ENCODE measurements at places on chromosomes 3 and 15. TPM values are rescaled to one million over a fixed set of nuclear protein-coding genes. Genes with fewer than 3 reads are reported as not detected.

SERPINI2 gene
- not detected for total RNA-seq

COLQ gene
- 6.1 TPM for total RNA-seq

GNB5 gene
- total RNA-seq, result 21.9 TPM

PLCH1 gene
- total RNA-seq, result not detected

DYNLT2B gene
- total RNA-seq, result 9.6 TPM

SUSD5 gene
- total RNA-seq, result not detected

SPATA12 gene
- not detected for total RNA-seq

PTPRG gene
- total RNA-seq, result not detected

DNA sequence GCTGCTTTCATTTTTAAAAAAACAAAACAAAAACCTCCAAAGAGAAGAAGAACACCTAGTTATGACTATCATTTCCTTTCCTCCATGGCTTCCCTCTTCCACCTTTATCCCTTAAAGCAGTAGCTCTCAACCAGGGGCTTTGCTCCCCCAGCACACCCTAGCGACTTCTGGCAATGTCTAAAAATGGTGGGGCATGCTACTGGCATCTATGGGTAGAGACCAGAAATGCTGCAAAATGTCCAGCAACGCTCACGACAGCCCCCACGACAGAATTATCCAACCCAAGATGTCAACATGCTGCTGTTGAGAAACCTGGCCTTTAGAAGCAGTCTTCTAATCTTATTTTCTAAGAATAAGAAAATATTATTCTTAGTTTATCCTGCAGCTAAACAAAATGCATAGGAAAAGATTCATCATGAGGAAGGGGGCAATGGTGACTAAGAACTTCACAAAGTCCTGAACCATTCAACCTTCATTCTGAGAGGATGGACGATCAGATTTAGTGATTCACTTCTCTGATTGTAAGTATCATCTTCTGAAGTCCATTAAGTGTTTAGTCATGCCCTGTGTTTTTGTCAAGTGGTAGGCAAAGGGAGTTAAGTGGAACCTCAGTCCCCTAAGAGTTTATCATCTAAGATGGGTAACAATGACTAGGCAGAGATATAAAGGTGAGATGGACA is 81.7 kb downstream of the CCNL1 start:
- ATAC-seq, result peak; percentile 10

DNA sequence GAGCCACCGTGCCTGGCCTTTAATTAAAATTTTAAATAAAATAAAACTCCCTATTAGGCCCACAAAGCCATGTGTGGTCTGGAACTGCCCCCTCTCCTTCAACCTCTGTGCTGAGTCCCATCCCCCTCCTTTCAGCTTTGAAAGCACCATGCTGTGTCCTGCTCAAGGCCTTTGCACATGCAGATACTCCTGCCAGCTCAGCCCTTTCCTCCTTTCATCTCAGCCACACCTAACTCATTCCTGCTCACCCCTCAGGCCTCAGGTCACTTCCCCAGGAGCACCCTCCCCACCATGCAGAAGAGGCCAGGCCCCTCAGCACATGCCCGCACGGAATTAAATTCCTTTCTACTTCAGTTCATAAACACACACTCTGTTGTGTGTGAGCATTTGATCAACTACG is 28.1 kb downstream of the ATRIP start:
- no peak for ATAC-seq

DNA sequence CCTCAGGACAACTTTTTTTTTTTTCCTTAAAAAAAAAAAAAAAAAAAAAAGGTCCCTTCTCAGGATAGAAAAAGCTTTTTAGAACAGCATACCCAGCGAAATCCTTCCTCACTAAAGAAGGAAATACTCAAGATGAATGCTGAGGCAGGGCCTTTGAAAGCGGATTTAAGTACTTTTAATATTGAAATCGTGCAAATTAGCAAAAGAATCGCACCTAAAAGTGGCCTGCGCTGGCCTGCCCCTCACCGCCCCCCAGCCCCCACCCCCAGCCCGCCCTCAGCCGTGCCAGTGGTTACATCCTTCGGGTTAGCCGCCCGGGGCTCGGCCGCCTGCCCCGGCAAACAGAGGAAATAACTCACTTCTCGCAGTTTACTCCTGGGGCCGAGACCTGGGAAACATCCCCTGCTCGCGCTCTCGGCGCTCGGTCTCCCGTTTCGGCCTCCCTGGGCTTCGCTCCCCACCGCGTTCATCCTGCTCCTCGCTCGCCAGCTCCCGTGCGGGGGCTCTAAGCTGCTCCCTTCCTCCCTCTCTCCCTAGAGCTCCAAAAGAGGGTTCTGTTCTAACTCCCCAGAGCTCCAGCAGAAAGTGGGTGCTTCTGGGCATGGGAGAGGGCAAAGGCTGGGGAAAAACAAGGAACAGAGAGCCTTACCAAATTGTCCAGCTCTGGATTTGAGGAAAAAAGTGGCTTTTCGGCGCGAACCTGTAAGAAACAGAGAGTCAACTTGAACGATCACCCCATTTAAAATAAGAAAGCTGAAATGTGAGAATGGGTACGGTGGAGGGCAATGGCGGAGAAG is 5.2 kb downstream of the MEIS2 start:
- ATAC-seq, result no peak

DNA sequence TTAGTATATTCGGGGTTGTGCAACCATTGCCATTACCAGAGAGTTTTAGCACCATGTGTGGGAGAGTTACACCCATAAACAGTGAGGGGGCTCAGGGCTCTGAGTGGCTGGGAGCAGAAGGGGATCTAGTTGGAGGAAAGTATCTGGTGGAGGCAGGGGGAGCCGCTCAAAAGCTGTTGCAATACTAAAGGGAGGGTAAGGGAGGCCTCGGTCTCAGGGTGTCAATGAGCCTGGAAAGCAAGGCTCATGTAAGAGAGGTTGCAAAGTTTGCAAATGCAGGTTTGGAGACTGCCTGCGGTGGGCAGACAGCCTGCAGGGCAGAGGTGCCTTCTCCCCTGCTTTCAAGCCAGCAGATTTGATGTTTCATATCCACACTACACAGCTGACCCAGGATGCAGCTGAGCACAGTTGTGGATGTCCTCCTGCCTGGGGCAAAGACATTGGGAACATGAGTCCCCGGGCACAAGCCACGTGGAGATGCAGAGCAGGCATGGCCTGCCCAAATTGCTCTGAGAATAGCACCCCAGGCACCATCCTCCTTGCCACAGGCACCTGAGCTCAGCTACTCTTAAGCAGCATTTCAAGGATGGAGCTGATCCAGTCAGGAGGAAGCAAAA is 181.4 kb downstream of the TLE3 start:
- ATAC-seq, result no peak

- no peak for ATAC-seq
Measured at GRCh38 chr3:51773529-51774056, 5.4 kb downstream of the IQCF6 start.

DNA sequence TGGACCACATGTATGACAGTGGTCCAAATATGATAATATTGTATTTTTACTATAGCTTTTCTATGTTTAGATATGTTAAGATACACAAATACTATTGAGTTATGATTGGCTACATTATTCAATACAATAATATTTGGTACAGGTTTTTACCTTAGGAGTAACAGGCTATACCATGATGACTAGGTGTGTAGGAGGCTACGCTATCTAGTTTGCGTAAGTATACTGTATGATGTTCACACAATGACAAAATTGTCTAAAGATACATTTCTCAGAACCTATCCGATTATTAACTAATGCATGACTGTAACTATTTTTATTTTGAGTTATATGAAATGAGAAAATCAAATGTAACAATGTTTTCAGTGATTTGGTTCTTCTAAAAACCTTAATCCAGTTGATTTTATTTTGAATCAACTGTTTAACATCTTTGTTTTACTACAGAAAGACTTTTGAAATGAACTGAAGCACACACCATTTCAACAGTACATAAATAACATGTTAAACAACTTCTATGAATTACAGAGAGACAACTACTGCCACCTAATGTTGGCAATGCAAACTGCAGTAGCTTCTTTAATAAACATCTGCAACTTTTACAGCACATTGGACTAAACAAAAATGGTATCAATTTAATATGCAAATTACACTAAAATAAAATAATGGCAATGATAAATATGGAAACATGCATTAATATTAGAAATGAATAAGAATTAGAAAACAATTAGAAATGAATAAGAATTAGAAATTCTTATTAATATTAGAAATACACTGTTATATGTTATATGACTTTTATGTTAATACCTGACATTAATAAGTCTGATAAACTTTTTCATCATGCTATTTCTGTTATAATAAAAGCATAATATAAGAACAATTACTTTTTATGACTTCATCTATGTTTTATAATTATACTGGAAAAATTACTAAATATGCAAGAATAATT is 255.7 kb downstream of the MBNL1 start:
- ATAC-seq, result no peak

DNA sequence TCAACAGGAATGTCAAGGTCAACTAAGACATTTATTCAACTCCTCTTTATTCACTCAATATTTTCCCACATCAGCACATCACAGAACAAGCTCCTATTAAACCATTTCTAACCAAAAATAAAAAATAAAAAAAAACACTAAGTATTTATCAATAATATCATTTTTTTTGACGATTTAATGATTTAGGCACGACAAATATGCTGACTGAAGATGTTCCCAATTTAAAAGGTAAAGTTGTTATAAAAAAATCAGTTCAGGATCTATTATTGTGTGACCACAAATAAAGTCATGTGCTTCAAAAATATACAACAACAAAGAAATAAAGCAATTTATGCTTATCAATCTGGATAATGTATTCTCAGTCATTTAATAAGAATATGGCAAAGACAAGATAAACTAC is 16.2 kb downstream of the DPH6 start:
- no peak for ATAC-seq

DNA sequence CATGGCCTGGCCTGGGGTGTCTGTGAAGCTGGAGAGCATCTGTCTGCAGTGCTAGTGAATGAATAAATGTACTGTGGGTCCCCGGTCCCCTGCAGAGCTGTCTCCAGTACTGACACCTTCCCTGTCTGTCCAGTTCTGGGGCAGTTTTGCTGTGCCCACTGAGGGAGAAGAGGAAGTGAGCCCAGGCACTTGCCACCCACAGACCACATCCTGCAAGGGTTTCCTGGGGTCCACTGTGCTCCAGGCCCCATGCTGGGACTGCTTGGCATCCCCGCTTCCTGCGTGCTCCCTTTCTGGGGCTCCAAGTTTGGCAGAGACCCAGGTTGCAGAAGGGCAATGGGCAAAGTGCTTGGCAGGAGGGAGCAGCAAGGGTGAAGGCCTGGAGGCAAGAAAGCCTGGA is 4.9 kb upstream of the SLC6A6 start:
- ATAC-seq, result no peak

- ATAC-seq, result peak; percentile 54
Measured at GRCh38 chr15:70853973-70854665, at the start of gene LARP6. TSS of gene LARP6 (minus strand) at chr15:70854157. CDS start at chr15:70854088, 69 bp downstream.

GRCh38 chr15:91535856-91536500 is 317.5 kb upstream of the SLCO3A1 start:
- no peak for ATAC-seq
